SW 1271 (cell line): ENCODE measurements at places on chromosomes 7 and 10.
A peak's percentile ranks its signal among the peaks of the same experiment; 100 is the strongest.

GRCh38 chr7:21617513-21617912 is 74.7 kb downstream of the DNAH11 start:
- no peak for DNase-seq

DNA sequence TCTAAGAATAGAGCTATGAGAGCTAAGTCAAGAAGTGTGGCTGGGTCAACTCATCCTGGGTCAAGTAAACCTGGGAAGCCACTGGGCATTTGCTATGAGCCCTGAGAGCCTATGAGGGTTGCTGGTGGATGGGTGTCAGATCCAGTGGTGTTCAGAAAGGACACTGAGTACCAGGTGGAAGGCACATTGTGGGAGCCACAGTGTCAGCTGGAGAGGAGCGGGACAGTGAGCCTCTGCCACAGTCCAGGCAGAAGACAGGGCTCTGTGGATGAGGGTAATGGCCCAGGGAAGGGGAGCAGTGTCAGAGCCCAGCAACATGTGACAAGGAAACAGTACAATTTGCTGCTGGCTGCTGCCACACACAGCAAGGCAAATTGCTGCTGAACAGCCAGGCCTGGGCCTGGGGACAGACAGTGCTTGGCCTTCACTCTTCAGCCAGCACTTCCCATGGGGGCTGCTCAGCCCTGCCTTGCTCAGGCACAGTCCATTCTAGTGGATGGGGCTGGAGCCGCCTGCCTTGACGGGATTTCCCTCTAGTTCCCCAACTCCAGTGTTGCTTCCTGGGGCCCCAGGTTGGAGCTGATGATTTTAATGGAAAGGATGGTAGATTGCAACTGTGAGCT is 90.9 kb upstream of the CHST15 start:
- no peak for DNase-seq

- DNase-seq: no peak
Measured at GRCh38 chr10:103367379-103367781, 396 bp upstream of the TAF5 start.

GRCh38 chr10:69960988-69961880 is 91.4 kb upstream of the MACROH2A2 start:
- no peak for DNase-seq

DNA sequence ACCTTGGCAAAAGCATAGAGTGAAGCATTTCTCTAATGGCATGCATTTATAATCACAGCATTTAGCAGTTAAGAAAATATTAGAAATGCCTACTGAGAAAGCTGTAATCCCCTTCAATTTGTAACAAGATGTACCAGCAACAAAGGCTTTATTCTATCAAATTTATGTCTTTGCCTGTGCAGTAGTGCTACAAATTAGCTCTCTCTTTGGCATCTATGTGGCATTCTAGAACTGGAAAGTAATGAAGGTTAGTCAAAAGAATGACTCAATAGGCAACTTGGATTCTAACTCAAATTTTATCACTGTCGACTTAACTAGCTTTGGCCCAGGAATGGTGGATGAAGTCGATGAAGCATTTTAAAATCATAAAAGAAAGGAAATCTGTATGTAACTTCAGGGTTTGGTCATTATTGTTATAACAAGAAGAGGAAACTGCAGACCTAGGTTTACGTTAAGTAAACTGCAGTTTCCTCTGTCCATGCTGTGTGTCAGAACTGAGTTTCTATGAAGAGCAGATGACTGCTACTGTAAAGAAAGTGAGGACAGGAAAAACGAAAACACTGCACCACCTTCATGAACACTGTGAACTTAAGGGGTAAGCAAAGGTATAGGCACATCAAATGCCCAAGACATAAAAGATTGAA is 140.0 kb downstream of the RAPGEF5 start:
- DNase-seq: no peak

DNA sequence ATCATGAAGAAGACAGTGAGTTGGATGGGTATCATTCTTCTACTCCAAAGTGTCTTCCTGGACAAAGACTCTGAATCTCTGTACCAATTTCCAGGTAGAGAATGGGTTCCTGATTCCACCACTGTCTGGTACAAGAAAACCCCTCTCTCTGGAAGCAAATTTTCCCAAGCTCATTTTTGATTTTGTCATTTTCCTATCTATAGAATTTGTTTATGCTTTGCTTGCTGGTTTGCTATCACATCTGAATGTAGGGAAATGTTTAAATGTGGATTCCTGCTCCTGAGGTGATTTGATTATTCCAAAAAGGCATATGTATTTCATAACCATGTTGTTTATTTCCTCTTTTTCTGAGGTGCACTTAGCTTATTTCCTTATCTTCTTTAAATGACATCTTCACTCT is at the start of gene TAS2R16:
Gene TAS2R16 (minus strand): TSS at position 101 of the 400 bp plus-strand sequence. CDS start 66 bp downstream, at position 35.
- DNase-seq: no peak

- no peak for DNase-seq
Measured at GRCh38 chr7:43869867-43870240, 537 bp upstream of the MRPS24 start.

DNA sequence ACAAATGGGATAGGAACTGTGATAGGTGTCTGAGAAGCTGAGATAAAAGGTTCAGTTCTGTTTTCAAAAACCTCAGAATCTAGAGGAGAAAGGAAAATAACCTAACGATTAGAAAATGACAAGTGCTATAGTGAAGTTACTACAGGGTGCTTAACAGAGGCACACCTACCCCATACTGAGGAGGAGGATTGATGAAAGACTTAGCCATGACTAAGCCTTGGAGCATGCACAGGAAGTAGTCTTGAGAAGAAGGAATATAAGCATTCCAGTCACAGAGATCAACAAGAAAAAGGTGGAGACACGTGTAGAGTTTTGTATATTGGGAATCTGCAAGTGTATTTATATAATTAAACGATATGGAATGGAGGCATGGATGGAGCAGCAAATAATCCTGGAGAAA is 1225.5 kb upstream of the CELF2 start:
- peak; percentile 34 for DNase-seq

GRCh38 chr10:95783741-95784140 is 27.8 kb downstream of the ENTPD1 start:
- no peak for DNase-seq

DNA sequence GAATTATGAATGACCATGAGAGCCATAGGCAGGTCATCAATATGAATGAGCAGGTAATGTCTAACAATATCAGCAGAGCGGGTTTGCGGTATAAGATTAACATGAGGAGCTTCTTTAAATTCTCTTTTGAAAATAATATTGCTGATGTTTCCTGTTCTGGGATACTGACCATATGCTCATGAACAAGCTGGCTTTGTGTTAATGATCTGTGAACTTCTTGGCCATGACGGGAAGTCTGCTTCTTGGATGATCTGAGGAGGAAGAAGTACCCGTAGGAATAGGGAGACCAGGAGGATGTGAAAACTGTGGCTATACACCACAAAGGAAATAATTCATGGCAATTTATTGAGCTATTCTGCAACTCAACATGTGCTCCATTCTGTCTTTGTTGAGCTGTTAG is 38.6 kb downstream of the ITGA8 start:
- DNase-seq: no peak

DNA sequence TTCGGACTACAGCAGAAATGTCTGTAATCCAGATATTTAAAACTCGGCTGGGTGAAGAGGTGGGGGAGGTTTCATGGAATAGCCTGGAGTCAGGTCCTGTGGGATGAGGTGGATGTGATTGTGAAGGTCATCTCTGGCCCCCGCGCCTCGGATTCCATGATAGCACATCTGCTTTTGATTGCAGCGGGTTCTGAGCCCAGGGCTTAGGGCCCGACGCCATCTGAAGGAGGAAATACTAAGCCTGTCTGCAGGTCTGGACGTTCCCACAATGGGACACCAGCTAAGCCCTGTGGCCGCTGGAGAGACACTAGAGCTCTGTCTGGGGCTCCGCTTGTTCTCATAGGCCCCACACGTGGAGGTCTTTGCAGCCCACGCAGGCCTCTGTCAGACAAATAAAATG is 328.7 kb downstream of the CXCL12 start:
- no peak for DNase-seq

DNA sequence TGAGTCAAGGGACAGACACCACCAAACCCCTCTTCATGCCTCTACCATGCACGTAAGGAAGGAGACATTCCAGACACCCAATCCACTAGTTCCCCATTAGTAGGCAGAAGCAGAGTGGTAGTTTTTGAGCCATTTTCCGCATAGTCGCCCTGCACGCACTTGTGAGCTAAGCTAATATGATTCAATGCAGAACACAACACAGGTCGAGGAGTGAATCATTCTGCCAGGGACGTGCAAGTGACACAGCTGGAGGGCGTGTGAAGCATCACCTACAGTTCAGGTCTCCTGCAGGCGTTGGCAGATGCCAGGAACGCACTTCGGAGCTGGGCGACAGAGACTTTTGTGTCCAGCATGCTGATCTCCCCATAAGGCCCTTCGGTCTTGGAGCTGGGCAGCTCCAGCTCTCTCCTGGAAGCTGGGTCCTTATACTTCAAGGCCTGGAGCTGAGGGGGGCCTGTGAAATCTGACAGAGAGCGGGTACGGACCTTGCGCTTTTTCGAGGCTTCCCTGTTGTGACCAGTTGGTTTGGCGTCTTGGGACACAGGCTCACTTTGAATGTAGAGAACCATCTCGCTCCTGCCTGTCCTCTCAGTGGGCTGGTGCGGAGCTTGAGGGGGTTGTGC is 102.4 kb downstream of the SVIL start:
- DNase-seq: no peak

DNA sequence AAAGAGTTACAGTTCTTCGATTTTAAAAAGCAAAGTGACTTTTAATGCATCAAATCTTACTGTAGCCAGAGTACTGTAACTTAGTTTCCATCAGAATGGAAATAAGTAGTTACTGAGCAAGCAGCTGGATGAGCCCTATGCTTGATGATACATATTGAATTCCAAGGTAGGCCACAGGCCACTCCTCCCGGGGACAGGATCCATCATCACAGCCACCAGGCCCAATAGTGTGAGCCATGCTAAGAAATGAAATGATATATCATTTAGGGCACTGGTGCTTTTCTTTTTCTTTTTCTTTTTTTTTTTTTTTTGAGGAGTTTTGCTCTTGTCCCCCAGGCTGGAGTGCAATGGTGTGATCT is 42.9 kb upstream of the TOMM7 start:
- no peak for DNase-seq

- no peak for DNase-seq
Measured at GRCh38 chr10:116171505-116171904, 101.5 kb downstream of the GFRA1 start.

DNA sequence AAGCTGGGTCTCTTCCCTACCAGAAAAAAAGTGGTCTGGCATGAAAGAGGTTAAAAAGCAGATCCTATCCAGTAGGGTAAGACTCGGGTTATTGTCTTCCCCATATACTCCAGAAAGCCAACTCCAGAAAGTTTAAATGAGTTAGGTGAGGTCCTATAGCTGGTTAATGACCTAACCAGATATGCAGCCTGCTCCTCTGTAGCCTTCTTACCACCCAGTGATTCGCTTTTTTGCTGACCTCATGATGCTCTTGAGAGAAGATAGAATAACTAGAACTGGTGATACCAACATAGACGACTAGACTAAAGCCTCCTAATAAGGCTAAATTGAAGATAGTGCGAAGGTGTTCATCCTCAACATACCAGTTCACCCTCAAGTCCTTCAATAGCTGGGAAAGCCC is 675 bp upstream of the GIMAP1 start:
- no peak for DNase-seq

DNA sequence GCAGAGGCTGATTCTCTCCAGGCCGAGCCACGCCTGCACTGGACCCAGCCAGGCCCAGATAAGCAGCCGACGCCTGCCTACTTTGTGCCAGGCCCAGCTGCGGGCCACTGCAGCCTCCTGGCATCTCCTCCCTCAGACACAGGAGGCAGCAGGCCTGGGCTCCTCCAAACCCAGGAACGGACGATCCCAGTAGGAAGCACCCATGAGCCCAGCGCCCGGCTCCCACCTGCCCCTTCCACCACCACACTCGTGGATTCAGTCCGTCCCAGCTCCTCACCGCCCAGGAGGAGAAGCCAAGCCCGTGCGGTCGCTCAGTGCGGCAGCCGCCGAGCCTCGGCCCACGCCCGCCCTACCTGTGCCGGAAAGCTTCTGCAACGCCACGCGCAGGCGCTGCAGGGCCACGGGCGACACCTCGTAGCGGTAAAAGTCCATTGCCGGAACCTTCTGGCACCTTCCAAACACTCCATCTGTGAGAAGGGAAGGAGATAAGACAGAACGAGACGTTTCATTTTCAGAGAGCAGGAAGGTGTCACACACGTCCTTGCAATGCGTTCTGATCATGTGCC is 271.1 kb downstream of the PTPRN2 start:
- no peak for DNase-seq

DNA sequence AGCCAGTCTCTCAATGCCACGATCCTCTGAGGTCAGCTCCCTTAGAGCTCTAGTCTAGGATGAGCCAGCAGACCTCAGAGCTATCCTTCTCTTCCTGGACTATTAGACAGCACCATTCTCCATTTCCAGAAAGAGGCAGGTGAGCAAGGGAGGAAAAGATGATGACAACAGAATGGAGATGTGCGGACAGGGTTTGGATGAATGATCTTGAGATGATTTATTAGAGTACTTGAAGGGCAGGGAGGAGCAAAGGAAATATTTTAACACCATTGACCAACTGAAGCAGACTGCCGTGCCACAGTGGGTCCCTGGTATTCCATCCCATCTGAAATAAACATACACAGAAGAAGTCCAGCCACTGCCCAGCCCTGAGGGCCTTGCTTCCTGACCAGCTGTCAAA is 94.3 kb downstream of the CFAP58 start:
- no peak for DNase-seq

GRCh38 chr10:119371704-119372663 is 164.6 kb downstream of the GRK5 start:
- DNase-seq: no peak

DNA sequence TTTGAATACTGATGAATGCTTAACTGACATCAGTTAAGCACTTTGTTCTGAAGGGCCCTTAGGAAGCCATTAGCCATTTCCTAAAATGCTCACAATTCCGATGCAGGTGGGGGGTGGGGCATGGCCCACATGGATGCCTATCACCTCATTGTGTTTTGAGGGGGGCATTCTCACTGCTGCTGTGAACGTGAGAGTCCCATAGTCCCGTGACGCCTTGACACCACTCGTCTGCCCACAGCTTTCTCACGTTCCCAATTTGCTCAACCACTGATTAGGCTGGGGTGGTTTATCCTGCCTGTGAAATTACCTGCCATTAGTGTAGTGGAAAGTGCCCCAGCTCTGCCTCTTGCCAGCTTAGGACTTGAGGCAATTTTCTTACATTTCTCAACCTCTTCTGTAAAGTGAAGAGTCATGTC is 31.9 kb downstream of the DUSP5 start:
- DNase-seq: no peak
